Keratinocyte (primary cell): ENCODE measurements at places on chromosomes 6 and 20. TPM values are rescaled to one million over a fixed set of nuclear protein-coding genes. Genes with fewer than 3 reads are reported as not detected.

- no peak overlapping the region for H3K4me3 ChIP-seq
- no peaks in the 10 kb centered on the region for H3K36me3 ChIP-seq
- DNase-seq = no peak
- no peak overlapping the region for H3K27ac ChIP-seq
Measured at GRCh38 chr20:4800676-4801449, 79.2 kb downstream of the PRND start.

GRCh38 chr6:13300643-13301590 is 27.4 kb downstream of the TBC1D7 start:
- no peak overlapping the region for H3K4me3 ChIP-seq
- peaks cover 10% of the 10 kb centered on the region for H3K36me3 ChIP-seq
- no peaks in the 10 kb centered on the region for H3K27me3 ChIP-seq
- peaks cover 12% of the 10 kb centered on the region for H3K4me1 ChIP-seq
- H3K27ac ChIP-seq = no peak overlapping the region
- DNase-seq = no peak

DNA sequence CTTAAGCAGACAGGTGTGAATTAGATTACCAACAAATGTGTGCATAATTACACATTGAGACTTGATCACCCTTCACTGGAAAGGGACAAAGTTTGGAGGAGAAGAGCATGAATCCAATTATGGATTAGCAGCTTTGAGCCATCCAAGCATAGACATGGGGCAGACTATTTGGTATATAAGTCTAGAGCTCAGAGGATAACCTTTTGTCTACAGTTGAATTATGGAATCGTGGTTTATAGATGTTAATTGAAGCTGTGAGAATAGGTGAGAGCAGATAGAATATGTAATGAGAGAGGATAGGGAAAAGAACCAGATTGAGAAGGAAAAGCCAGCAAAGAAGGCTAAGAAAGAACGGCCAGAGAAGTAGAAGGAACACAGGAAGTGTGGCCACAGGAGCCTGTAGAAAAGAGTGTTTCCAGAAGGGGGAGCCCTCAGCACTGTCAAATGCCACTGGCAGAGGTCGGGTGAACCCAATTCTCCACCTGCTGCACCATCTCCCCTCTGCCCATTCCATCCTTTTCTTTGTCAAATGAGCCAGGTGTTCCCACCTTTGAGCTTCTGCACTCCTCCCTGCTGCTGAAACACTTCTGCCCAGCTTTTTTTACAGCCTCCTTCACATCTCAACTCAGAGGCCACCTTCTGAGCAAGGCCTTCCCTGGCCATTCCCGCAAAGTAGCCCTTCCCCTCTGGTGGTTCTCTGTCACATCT is 7.3 kb downstream of the DNTTIP1 start:
- H3K4me1 ChIP-seq = no peaks in the 10 kb centered on the region
- peaks cover 27% of the 10 kb centered on the region for H3K36me3 ChIP-seq
- no peak overlapping the region for H3K4me3 ChIP-seq
- no peaks in the 10 kb centered on the region for H3K27me3 ChIP-seq
- H3K27ac ChIP-seq = no peak overlapping the region

DNA sequence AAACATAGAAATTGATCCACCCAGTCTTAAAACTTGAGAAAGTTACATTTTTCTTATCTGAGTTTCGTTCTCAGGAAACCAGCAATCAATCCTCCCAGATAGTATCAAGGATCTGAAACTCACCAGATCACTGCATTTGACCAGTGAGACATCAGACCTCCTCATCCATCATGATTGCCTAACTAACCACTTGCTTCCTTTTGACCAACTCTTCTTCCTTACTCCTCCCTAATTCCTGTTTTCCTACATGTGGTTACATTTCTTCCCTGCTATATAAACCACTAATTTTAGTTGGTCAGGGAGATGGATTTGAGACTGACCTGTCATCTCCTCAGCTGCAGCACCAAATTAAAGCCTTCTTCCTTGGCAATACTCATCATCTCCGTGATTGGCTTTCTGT is 357.1 kb upstream of the POU3F2 start:
- H3K4me1 ChIP-seq = no peaks in the 10 kb centered on the region
- no peaks in the 10 kb centered on the region for H3K27me3 ChIP-seq
- no peaks in the 10 kb centered on the region for H3K36me3 ChIP-seq

GRCh38 chr6:30883685-30884520 is at the start of gene DDR1:
DDR1 (plus strand) TSS chr6:30884519; CDS start chr6:30888730, 4,211 bp downstream.
- peaks cover 6% of the 10 kb centered on the region for H3K36me3 ChIP-seq
- H3K27ac ChIP-seq = peak within 1 kb of the TSS; percentile 98
- no peaks in the 10 kb centered on the region for H3K27me3 ChIP-seq
- peak within 1 kb of the TSS; percentile 72 for H3K4me3 ChIP-seq
- DNase-seq = peak; percentile 84

GRCh38 chr6:163813979-163814493 is 399.5 kb downstream of the QKI start:
- no peaks in the 10 kb centered on the region for H3K4me1 ChIP-seq
- H3K4me3 ChIP-seq = no peak overlapping the region
- H3K27ac ChIP-seq = no peak overlapping the region
- DNase-seq = no peak

DNA sequence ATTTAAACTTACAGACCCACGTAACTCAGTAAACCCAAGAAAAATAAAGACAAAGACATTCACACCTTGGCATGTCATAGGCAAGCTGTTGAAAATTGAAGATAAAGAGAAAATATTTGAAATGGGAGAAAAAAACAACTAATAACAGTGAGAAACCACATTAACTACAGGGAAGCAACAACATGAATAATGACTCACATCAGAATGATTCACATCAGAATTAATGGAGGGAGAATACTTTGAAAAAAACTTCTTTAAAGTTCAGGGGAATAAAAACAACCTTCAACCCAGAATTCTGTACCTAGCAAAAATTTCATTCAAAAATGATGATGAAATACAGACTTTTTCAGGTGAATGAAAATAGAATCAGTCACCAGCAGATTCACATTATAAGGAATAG is 32.9 kb upstream of the SLC22A3 start:
- peaks cover 7% of the 10 kb centered on the region for H3K4me1 ChIP-seq
- no peak overlapping the region for H3K4me3 ChIP-seq
- H3K27ac ChIP-seq = peak overlapping the region; percentile 28
- H3K27me3 ChIP-seq = no peaks in the 10 kb centered on the region
- DNase-seq = no peak

DNA sequence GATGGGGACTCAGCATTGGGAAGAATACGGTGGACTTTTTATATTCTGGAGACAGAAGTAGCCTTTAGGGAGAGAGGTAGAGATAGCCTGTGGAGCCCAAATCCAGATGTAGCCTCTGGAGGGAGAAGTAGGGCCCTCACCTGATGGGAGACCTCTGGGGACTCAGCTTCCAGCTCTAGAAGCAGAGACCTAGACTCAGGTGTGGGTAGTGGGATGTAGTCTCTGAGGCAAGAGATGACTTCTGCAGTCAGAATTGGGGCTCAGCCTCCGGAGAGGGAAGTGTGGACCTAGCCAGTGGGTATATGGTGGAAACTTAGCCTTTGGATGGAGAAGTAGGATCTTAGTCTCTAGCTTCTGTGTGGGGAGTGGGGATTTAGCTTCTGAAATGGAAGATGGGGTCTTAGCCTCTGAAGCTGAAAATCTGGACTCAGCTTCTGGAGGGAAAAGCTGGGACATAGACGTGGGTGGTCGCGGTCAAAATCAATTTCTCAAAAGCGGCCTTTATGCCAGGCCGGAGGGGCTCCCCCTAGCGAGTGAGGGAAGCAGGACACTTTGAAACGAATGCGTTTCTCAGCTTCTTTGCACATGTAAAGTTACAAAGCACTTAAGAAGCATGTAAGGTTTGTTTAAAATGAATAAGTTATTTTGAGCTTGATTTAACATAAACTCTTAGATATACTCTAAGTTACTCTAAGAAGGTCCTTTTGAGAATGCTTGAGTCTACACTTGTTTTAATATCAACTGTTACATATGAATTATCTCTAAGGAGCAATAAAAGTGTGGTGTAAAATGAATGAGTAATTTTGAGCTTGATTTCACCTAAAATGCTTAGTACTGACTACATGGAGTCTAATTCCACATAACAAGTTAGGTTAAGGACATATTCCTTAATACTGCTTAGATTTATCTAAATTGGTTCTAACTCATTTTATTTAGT is 12.9 kb upstream of the ZNF343 start:
- DNase-seq = no peak
- H3K36me3 ChIP-seq = no peaks in the 10 kb centered on the region
- peaks cover under 1% of the 10 kb centered on the region for H3K27me3 ChIP-seq
- H3K4me3 ChIP-seq = no peak overlapping the region
- no peaks in the 10 kb centered on the region for H3K4me1 ChIP-seq

- no peak overlapping the region for H3K4me3 ChIP-seq
- H3K4me1 ChIP-seq = no peaks in the 10 kb centered on the region
- no peaks in the 10 kb centered on the region for H3K27me3 ChIP-seq
- DNase-seq = no peak
Measured at GRCh38 chr6:111775145-111775922, 97.9 kb downstream of the FYN start.

DNA sequence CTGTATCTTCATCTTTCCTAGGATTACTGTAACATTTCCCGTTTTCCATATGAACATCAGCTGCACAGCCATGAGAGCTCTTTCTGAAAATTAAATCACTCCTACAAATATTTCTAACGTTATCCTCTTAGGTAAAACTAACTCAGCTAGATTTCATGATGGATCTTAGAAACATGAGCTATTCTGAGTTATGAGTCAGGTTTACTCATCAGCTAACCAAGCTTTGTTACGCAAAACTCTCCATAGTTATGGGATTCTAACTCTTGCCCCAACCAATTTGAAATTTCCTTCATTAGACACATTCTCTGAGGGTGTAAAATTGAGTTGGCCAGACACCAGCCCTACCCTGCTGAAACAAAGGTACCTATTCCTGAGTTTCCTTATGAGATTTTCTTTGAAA is 14.0 kb downstream of the DEFB110 start:
- no peaks in the 10 kb centered on the region for H3K36me3 ChIP-seq
- peaks cover 12% of the 10 kb centered on the region for H3K4me1 ChIP-seq
- no peaks in the 10 kb centered on the region for H3K27me3 ChIP-seq
- H3K27ac ChIP-seq = peak overlapping the region; percentile 40
- no peak overlapping the region for H3K4me3 ChIP-seq

- H3K27me3 ChIP-seq = no peaks in the 10 kb centered on the region
- no peaks in the 10 kb centered on the region for H3K36me3 ChIP-seq
- H3K4me1 ChIP-seq = no peaks in the 10 kb centered on the region
- no peak for DNase-seq
- H3K4me3 ChIP-seq = no peak overlapping the region
Measured at GRCh38 chr6:21141616-21142303, 451.8 kb upstream of the SOX4 start.

DNA sequence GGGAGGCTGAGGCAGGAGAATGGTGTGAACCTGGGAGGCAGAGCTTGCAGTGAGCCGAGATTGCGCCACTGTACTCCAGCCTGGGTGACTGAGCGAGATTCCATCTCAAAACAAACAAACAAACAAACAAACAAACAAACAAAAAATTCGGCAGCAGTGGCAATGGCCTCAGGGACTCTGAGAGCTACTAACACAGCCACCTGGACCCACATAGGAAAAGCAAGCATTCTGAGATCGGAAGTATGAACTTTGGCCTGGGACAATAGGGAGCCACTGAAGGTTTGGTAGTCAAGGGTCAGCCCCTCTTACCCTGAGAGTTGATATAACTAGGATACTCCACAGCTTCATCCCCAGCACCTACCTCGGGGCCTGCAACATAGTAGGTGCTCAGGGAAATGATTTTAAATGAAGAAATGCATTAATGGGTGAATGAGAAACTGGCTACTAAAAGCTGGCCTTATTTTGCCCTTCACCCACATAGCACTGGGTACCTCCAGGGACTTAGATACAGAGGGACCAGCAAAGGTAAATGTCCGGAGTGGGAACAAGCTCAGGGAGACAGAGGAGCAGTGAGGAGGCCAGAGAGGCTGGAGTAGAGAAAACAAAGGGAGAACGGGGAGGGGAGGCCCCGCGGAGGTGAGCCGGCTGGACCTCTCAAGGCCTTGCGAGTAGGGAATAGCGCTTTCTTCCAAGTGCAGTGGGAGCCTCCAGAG is 46.6 kb upstream of the PTGIS start:
- peaks cover 4% of the 10 kb centered on the region for H3K4me1 ChIP-seq
- no peak for DNase-seq
- no peaks in the 10 kb centered on the region for H3K27me3 ChIP-seq
- H3K4me3 ChIP-seq = no peak overlapping the region

DNA sequence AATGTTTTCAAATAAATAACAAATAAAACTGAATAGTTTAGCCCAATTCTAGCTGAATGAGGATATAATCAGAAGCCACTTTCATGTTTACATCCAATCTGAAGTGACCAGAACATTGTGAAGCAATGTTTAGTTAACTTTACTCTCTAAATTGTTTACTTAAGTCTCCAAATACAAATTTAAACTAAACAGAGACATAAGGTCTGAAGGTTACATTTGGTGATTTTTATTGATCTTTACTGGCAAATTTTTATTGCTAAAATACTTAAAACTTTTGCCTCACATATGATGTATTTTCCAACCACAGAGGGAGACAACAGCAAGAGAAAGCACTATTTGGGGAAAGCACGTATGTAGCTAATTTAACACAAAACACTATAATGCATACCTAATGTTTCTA is 106.8 kb upstream of the THEMIS start:
- H3K36me3 ChIP-seq = peaks cover 2% of the 10 kb centered on the region
- no peak overlapping the region for H3K27ac ChIP-seq
- no peak for DNase-seq
- no peak overlapping the region for H3K4me3 ChIP-seq
- H3K27me3 ChIP-seq = no peaks in the 10 kb centered on the region

GRCh38 chr6:82408952-82409431 is 45.4 kb downstream of the TPBG start:
- no peak overlapping the region for H3K4me3 ChIP-seq
- no peaks in the 10 kb centered on the region for H3K36me3 ChIP-seq
- DNase-seq = peak; percentile 88
- peaks cover 34% of the 10 kb centered on the region for H3K4me1 ChIP-seq
- peak overlapping the region; percentile 86 for H3K27ac ChIP-seq
- H3K27me3 ChIP-seq = no peaks in the 10 kb centered on the region

DNA sequence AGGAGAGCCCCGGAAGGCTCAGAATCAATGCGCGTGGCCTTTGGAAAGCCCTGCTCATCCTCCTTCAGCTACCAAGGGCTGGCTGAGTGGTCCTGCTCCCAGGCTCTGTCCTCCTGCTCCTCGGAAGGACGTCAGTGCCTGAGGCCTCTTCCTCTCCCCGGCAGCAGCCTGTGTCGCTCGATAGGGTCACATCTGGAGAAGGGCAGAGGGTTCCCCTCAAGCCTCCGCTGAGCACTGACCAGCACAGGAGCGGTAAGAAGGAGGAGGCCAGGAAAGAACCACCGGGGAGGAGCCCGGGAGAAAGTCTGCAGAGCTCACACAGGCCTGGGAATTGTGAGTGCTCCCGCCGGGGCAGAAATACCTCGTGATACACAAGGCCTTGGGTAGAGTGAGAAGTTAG is 21.2 kb downstream of the KIF25 start:
- H3K4me1 ChIP-seq = peaks cover 8% of the 10 kb centered on the region
- peaks cover 39% of the 10 kb centered on the region for H3K27me3 ChIP-seq
- H3K4me3 ChIP-seq = no peak overlapping the region
- H3K27ac ChIP-seq = no peak overlapping the region
- no peak for DNase-seq

C6orf15 gene
- polyA plus RNA-seq = 0.08 to 0.35 TPM (median 0.30 TPM) in 3 replicates

SERINC1 gene
- polyA plus RNA-seq = 69.1 to 116 TPM (median 85.3 TPM) in 3 replicates

CCM2L gene
- not detected in 3 replicates for polyA plus RNA-seq

HCRTR2 gene
- polyA plus RNA-seq = not detected in 3 replicates

NT5DC1 gene
- 20.2 to 31.2 TPM (median 31.0 TPM) in 3 replicates for polyA plus RNA-seq

KCNG1 gene
- polyA plus RNA-seq = 2.3 to 4.6 TPM (median 2.5 TPM) in 3 replicates

OLIG3 gene
- not detected in 3 replicates for polyA plus RNA-seq

SLC23A2 gene
- polyA plus RNA-seq = 9.6 to 14.7 TPM (median 13.4 TPM) in 3 replicates

CBFA2T2 gene
- polyA plus RNA-seq = 5.5 to 8.7 TPM (median 6.8 TPM) in 3 replicates

SLX4IP gene
- polyA plus RNA-seq = 2.6 to 3.3 TPM (median 3.0 TPM) in 3 replicates
